ENCODE measurements at places on chromosomes 2 and 18.

DNA sequence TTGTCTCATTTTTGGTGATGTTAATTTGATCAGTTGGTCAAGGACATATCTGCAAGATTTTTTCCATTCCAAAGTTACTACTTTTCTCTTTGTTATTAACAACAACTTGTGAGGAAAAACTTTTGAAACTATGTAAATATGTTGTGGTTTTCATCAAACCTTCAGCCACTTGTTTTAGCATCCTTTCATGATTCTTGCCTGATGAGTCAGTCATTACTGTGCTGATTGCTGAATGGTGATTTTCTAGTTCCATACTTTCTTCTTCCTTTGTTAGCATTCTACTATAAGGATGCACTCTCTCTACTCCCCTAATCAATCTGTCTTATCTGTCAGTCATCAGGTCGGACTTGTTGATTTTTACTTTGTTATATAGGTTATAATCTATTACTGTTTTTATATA is 10.9 kb downstream of the TMEM87B start:
- DNase-seq = no peak

- no peak for DNase-seq
Observed at GRCh38 chr2:102050854-102051391, 59.2 kb downstream of the IL1R2 start.

DNA sequence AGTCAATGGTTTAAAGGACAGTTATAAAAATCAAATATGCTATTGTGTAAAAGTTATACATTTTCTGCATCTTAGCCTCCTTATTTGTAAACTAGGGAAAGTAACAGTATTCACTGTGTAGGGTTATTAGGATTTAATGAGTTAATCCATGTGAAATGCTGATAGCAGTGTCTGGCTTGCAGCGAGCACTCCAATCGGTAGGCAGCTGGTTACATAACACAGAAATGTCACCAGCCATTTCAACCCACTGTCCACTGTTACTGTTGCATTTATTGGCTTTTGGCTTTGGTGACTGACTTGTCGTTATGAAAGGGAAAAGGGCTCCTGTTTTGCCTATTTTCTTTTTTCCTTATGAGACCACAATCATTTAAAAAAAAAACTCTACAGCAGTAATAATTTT is 38.9 kb downstream of the ID2 start:
- no peak for DNase-seq

GRCh38 chr2:111216811-111217652 is 96.3 kb downstream of the BCL2L11 start:
- DNase-seq = no peak

DNA sequence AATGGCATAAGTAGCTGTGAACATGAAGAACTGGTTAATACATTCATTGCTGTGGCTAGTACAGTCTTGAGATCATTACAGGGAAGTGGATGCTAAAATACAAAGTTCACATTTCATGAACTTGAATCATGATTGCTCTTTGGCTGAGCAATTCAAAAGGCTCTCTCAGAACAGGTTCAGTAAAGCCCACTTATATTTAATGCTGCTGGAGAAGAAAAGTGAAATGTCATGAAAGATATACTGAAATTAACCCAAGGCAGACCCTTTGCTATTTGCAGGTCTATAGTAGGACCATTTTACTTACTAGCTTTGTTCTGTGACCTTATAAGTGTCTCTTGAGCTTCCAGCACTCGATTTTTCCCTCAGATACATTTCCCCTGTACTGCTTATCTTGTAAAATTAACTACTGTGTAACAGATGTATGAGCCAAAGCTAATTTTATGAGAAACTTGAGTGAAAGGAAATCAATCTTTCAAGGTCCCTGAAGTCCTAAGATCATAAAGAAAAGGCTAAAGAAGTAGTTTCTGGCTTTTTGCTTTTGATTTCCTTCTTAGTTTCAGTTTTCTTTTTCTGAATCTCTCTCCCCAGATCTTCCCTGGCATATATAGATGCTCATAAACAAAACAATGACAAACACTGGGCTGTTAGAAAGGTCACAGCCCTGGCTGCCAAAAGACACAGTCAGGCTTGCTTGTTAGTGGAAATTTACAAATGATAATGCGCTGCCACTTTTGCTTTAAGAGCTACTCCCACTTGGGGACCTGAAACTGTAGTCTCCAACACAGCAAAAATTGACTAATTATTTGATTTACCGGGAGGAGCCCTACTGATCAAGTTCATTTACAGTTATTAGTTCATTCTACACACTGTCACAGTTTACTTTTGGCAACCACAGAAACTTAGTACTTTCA is 132.7 kb upstream of the XPO1 start:
- no peak for DNase-seq

DNA sequence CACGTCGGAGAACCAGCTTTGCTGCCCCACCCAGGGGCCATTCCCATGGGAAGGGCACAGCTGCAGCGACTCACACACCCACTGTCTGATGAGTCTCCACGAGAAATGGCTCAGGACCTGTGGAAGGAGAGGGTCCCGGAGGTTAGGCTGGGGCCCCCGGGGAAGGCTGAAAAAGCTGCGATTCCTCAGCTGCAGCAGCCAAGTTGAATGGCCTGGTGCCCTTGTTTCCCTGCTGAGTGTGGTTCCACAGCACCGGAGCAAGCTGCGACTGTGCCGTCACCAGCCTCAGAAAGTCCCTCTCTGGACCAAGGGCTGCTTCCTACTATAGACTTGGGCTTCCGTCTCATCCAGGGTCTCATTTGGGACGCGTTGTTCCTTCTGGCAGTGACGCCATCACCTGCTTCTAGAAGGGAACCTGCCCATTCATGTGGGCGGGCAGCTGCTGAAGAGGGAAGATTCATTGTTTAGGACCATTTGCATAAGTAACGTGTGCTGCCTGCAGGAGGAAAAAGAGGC is 180.2 kb downstream of the INHBB start:
- DNase-seq = no peak

- DNase-seq = no peak
Observed at GRCh38 chr18:79567481-79568147, 112.0 kb upstream of the CTDP1 start.

DNA sequence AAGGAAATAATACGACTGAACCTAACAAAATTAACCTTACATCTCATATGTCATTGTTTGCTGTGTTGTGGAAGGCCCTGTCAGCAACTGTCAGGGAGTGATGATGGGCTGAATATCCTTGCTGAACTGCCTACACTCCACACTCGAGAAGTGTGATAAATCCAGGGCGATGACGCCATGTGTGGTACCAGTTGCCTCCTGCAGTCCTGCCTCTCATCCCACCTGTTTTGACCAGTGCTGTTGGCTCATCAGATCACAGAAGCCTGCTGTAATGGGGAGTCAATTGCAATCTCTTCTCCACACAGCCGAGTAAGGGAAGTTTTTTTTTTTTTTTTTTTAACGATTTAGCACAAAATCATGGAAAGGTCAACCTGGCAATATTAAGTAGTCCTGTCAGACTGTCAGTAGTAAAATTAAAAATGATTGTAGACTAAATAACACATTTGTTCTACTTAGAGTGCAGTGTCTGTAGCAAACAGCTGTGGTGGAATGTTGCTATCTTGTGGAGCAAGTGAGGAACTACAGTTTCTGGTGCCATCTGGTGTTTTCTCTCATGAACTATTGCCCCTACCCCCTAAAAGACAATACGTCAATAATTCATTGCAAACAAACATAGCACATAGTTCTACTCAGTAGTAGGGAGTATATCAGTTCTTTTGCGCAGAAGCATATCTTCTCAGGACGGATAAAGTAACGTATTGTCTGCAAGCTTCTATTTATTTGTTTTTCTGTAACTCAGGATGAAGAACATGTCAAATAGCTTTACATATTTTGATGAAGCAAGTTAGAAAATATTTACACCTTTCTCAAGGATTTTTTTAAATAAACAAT is 347.6 kb downstream of the CTNNA2 start:
- no peak for DNase-seq

DNA sequence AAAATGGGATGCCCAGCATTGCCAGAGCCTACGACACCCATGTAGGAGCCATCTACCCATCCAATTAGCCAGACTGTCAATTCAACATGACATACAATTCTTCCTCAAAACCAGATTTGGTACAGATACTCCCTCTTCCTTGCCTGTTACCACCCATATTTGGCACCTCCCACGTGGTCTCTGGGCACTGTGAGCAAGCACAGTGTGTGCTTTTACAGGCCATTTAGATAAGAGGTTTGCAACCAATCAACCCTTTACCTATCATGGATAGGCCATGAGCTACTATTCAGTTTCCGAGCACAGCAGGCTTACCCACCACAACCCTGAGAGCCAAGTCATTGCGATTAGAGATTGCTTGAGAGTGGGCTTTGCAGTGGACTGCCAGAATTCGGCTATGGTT is 40.9 kb downstream of the ARID5A start:
- DNase-seq = no peak

DNA sequence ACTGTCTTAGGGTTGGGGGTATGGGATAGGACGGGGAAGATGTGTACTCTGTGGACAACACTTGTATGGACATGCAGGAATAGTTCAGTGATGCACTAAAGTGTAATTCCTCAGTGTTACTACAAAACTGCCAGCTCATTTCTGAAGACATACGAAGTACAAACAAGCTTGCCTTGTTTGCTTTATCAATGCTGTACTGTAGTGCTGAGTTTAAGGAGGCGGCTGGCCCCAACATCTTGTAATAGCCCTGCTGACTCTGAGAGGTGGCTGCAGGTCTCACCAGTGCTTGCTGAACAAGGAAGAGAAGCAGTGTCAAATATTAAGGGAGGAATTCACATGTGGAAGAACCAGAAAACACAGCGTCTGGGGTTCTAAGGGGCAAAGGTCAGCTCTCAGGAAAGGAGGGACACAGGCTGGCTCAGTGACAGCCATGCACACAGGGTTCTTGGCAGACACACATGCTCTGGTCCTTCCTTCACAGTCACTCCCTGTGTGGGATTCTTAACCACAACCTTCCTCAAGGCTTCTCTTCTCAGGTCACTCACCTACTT is 39.8 kb upstream of the EVA1A start:
- DNase-seq = no peak

- DNase-seq = peak; percentile 73
Observed at GRCh38 chr18:2104620-2105462, 466.5 kb downstream of the METTL4 start.

- DNase-seq = no peak
Observed at GRCh38 chr18:35775887-35776286, 194.3 kb downstream of the GALNT1 start.
